IPS DF 6.9 (cell line): ENCODE measurements at places on chromosomes 12 and 14.

- H3K27ac ChIP-seq = no peak overlapping the region
- peak overlapping the region; percentile 79; the same call in 1 of the 2 replicates for H3K4me3 ChIP-seq
- H3K36me3 ChIP-seq = peaks cover 14% of the 10 kb centered on the region
Observed at GRCh38 chr12:109098651-109099050, 1.3 kb downstream of the UNG start.

GRCh38 chr12:110354172-110354780 is 49.2 kb downstream of the ANAPC7 start:
- H3K27me3 ChIP-seq = no peaks in the 10 kb centered on the region
- peaks cover 4% of the 10 kb centered on the region for H3K36me3 ChIP-seq
- DNase-seq = no peak
- no peak overlapping the region for H3K4me3 ChIP-seq
- no peaks in the 10 kb centered on the region for H3K4me1 ChIP-seq
- H3K27ac ChIP-seq = no peak overlapping the region

DNA sequence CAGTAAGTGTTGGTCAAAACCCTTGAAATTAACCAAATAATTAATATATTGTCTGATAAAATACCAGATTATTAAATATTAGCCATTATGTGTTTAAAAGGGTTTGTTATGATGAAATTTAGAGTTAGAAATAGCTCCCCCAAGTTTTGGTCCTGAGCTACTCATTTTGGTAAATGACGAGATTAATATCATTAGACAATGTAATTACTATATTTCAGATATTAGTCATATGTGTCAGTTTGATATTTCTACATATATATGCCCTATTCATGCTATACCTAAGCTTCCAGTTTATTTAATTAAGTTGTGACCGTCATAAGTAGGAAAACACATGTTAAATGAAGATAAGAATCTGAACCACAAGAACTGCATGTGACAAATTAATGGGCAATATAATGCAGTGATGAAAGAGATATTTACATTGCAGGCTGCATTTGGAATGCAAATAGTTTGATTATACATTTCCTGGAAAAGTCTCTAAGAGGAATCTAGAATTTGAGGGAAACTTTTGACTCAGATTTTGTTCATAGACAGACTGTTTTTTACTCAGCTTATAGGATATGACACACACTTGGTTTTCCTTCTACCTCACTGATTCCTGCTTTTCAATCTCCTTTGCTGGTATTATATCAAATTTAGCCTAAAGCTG is 70.5 kb downstream of the TBC1D30 start:
- H3K27me3 ChIP-seq = no peaks in the 10 kb centered on the region
- DNase-seq = no peak
- no peak overlapping the region for H3K27ac ChIP-seq
- H3K36me3 ChIP-seq = no peaks in the 10 kb centered on the region

GRCh38 chr14:51119411-51120051 is 24.6 kb upstream of the TRIM9 start:
- H3K4me3 ChIP-seq = no peak overlapping the region
- no peaks in the 10 kb centered on the region for H3K36me3 ChIP-seq
- DNase-seq = no peak
- H3K4me1 ChIP-seq = peaks cover 3% of the 10 kb centered on the region; the same call in 1 of the 2 replicates

DNA sequence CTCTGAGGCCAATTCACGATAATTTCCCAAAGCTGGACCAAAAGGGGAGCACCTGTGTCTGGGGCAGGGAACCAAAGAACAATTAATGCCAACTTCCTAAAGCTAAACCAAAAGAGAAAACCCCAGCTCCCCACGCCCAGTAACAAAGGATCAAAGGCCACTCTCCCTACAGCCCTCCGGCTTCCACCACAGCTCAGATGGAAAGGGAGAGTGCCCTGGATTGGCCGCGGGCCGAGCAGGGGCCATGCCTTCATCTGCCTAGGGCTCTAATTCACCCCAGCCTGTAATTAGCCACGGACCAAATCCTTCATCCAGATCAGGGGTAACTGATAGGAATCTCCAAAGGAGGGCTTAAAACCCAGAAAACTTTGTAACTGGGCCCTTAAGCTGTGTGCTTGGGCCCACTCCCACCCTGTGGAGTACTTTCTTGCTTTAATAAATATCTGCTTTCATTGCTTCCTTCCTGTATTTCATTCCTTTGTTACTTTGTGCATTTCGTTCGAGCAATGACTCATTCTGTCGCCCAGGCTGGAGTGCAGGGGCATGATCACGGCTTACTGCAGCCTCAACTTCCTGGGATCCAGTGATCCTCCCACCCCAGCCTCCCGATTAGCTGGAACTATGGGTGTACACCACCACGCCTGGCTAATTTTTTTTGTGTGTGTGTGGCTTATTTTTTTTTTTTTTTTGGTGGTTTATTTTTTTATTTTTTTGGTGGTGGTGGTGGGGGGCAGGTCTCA is 65.5 kb upstream of the PPP4R3A start:
- no peak overlapping the region for H3K4me3 ChIP-seq
- H3K27ac ChIP-seq = no peak overlapping the region
- no peaks in the 10 kb centered on the region for H3K4me1 ChIP-seq

DNA sequence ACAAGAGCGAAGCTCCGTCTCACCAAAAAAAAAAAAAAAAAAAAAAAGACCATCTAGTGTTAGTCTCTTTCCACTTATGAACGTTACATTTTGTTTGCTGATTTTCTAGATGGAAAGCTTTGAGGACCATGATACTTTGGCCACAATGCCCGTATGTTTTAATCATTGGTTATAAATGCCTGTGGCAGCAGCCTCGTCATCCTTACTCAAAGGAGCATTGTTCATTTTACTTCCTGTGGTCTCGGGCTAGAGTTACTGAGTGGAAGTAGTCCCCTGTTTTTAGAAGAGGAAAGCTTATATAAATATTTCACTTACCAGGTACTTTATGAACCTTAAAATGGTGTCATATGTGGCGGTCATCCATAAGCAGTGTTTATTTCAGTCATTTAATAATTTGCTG is 359.9 kb downstream of the AEBP2 start:
- no peak overlapping the region for H3K27ac ChIP-seq
- no peak for DNase-seq
- H3K27me3 ChIP-seq = no peaks in the 10 kb centered on the region
- H3K4me1 ChIP-seq = no peaks in the 10 kb centered on the region

- no peaks in the 10 kb centered on the region for H3K4me1 ChIP-seq
- no peak for DNase-seq
- H3K4me3 ChIP-seq = no peak overlapping the region
Observed at GRCh38 chr12:120702637-120703036, 7.6 kb upstream of the UNC119B start.

GRCh38 chr12:107586256-107586970 is 99.2 kb upstream of the PWP1 start:
- H3K36me3 ChIP-seq = no peaks in the 10 kb centered on the region
- no peak overlapping the region for H3K27ac ChIP-seq
- H3K4me3 ChIP-seq = no peak overlapping the region
- no peaks in the 10 kb centered on the region; the same call in 1 of the 2 replicates for H3K27me3 ChIP-seq
- no peak for DNase-seq
- peaks cover 5% of the 10 kb centered on the region for H3K4me1 ChIP-seq

GRCh38 chr14:88904864-88905263 is 80.4 kb downstream of the TTC8 start:
- H3K4me3 ChIP-seq = no peak overlapping the region
- H3K27ac ChIP-seq = no peak overlapping the region
- no peaks in the 10 kb centered on the region for H3K4me1 ChIP-seq
- DNase-seq = no peak
- H3K27me3 ChIP-seq = no peaks in the 10 kb centered on the region

GRCh38 chr12:25286837-25287236 is 36.1 kb upstream of the KRAS start:
- no peak for DNase-seq
- no peak overlapping the region for H3K4me3 ChIP-seq
- H3K36me3 ChIP-seq = no peaks in the 10 kb centered on the region

GRCh38 chr14:93643676-93644075 is 144.6 kb downstream of the PRIMA1 start:
- no peak overlapping the region for H3K4me3 ChIP-seq
- no peak for DNase-seq
- H3K27me3 ChIP-seq = no peaks in the 10 kb centered on the region
- H3K27ac ChIP-seq = no peak overlapping the region
- H3K4me1 ChIP-seq = no peaks in the 10 kb centered on the region

- no peaks in the 10 kb centered on the region for H3K36me3 ChIP-seq
- DNase-seq = no peak
- H3K4me3 ChIP-seq = peak overlapping the region; percentile 97; the same call in 1 of the 2 replicates
- no peaks in the 10 kb centered on the region for H3K27me3 ChIP-seq
Observed at GRCh38 chr12:30694412-30695198, 1.1 kb downstream of the IPO8 start.

- H3K4me3 ChIP-seq = no peak overlapping the region; the same call in 1 of the 2 replicates
- no peak for DNase-seq
- no peaks in the 10 kb centered on the region for H3K4me1 ChIP-seq
- no peak overlapping the region for H3K27ac ChIP-seq
Observed at GRCh38 chr14:70599345-70599744, 1.1 kb downstream of the MED6 start.

DNA sequence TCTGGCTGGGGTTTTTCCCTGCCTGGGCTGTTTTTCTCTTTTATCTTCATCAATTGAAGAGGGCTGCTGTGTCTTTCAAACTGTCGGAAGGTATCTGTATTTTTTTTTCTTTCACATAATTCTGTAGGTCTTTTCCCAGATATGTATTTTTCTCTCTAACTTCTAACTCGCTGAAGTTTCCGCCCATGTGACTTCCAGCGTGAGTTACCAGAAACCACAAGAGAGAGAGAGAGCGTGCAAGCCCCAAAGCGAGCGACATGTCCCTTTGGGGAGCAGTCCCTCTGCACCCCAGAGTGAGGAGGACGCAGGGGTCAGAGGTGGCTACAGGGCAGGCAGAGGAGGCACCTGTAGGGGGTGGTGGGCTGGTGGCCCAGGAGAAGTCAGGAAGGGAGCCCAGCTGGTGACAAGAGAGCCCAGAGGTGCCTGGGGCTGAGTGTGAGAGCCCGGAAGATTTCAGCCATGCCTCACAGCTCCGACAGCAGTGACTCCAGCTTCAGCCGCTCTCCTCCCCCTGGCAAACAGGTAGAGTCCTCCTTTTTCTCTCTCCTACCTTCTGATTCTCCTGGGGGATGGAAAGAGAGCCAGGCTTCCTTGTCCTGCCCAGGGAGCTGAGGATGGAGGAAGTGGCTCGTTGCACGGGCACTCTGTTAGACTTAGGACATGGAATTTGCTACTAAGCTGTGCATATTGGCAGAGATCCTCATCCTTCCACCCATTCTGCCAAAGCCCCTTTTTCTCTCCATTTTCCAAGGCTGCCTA is at the start of gene BATF:
TSS of gene BATF (plus strand) at position 246 of the 759 bp plus-strand sequence. CDS start at position 460, 214 bp downstream.
- H3K36me3 ChIP-seq = no peaks in the 10 kb centered on the region
- no peaks in the 10 kb centered on the region for H3K4me1 ChIP-seq
- DNase-seq = no peak
- no peak within 1 kb of the TSS for H3K27ac ChIP-seq
- no peaks in the 10 kb centered on the region for H3K27me3 ChIP-seq

- no peak overlapping the region for H3K4me3 ChIP-seq
- no peaks in the 10 kb centered on the region for H3K36me3 ChIP-seq
- no peak for DNase-seq
Observed at GRCh38 chr14:100192250-100192671, 32.8 kb upstream of the DEGS2 start.

DNA sequence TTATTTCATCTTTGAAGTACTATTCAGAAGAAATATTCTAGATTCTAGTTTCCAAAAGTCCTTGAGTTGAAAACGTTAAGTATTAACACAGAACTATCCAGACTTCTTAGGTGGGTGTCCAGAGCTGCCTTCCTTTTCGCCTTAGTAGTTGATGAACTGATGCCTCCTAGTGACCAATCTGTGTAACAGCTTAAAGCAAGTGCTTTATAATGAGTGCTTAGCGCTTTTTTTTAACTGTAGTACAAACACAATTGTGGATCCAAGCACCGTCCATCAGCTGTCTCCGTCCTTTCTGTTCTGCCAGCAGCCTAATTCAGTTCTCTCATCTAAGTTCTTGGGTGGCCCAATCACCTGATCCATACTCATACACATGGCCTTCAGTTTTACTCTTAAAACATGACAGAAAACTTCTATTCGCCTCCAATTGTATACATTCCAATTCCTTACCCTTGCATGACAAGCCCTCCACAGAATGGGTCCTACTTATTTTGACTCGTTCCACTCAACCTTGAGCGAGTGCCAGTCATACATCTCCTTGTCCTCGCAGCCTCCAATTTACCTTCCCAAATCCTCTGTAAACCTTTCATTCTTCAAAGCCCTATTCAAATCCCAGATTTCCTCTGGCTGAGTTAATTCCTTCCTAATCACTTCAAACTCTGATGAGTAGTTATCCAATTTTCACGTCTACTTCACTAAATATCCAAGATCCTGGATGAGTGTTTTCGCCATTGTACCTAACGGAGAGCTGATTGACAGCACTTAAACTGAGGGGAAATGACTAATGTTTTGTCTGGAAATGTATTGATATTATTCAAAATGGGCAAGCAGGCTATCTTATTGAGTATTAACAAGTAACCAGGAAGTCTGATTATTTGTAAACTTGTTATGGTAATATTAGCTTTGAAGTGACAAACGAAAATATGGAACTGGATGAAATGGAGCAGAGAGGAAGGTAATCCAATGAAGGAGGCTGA is 5.8 kb upstream of the PHLDA1 start:
- no peak overlapping the region for H3K4me3 ChIP-seq
- H3K36me3 ChIP-seq = no peaks in the 10 kb centered on the region
- no peak overlapping the region for H3K27ac ChIP-seq
- H3K27me3 ChIP-seq = no peaks in the 10 kb centered on the region
- H3K4me1 ChIP-seq = peaks cover 1% of the 10 kb centered on the region; the same call in 1 of the 2 replicates

DNA sequence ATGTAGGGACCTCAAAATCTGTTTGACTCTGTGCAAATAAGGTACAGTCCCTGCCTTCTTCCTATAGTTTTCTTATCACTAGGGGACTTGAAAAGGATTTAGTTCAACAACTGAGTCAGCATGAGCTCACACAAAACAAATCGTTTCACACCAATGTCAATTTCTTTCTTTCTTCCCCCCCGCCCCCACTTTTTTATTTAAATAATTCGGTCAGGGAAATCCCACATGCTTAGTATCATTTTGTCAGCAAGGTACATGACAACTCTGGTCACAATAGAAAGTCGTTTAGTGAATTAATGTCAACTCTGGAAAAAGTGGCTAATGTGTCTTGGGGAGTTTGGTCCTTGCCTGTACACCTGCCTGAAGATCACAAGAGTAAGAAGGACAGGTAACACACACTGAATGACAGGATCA is 232.2 kb upstream of the PLEKHG7 start:
- no peaks in the 10 kb centered on the region for H3K27me3 ChIP-seq
- H3K4me1 ChIP-seq = peaks cover 1% of the 10 kb centered on the region; the same call in 1 of the 2 replicates
- H3K27ac ChIP-seq = no peak overlapping the region
- DNase-seq = no peak
- no peak overlapping the region for H3K4me3 ChIP-seq
- H3K36me3 ChIP-seq = no peaks in the 10 kb centered on the region

DNA sequence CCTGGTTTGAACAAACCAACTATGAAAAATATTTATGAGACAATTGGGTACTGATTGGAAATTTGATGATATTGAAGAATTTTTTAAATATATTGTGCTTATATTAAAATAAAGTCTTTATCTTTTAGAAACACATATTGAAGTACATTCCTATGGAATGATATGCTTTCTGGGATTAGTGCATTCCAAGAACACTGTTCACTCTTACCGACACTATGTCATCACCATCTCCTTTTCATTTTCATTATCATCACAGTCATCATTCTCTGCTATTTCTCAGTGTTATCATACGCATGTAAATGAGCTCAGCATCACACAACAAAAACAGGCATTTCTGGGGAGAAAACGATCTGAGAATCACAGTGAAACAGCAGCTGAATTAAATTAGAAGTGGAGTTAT is 513.3 kb upstream of the CCDC196 start:
- no peak overlapping the region for H3K4me3 ChIP-seq
- H3K36me3 ChIP-seq = no peaks in the 10 kb centered on the region
- no peak overlapping the region for H3K27ac ChIP-seq
- H3K27me3 ChIP-seq = no peaks in the 10 kb centered on the region
